Fibroblast of the aortic adventitia (primary cell): ENCODE measurements at places on chromosomes 3 and 15.

GRCh38 chr3:156762631-156763185, 63.4 kb upstream of the LEKR1 start:
- peak; percentile 99 for DNase-seq

- DNase-seq, result no peak
These were observed 921.1 kb downstream of the FHIT start for GRCh38 chr3:60330107-60330506.

- peak; percentile 97 for DNase-seq
These were observed 45.6 kb downstream of the LRTM1 start for GRCh38 chr3:54882129-54882833.

DNA sequence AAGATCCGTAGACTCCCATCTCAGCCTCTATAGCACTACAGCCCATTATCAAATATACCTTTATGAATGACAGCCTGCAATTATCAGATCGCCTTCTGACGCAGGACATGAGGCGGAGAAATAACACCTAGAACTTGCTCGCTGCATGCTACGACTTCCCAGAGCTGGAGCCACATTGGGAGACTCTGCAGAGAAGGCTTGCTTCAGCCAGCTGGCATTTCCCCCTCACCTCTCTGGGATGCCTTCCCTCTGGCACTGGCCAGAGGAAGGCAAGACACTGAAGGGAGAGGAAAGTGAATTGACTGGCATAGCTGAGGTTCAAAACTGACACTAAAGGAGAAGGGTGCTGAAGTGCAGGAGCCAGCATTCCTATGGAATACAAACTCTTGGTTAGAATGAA, 131.7 kb downstream of the GABRB3 start:
- DNase-seq, result no peak

GRCh38 chr15:53080484-53080883, 290.3 kb upstream of the ONECUT1 start:
- DNase-seq, result no peak
